ENCODE measurements at places on chromosomes 7 and 10. TPM values are rescaled to one million over a fixed set of nuclear protein-coding genes. Genes with fewer than 3 reads are reported as not detected.
A peak's percentile ranks its signal among the peaks of the same experiment; 100 is the strongest.

DNA sequence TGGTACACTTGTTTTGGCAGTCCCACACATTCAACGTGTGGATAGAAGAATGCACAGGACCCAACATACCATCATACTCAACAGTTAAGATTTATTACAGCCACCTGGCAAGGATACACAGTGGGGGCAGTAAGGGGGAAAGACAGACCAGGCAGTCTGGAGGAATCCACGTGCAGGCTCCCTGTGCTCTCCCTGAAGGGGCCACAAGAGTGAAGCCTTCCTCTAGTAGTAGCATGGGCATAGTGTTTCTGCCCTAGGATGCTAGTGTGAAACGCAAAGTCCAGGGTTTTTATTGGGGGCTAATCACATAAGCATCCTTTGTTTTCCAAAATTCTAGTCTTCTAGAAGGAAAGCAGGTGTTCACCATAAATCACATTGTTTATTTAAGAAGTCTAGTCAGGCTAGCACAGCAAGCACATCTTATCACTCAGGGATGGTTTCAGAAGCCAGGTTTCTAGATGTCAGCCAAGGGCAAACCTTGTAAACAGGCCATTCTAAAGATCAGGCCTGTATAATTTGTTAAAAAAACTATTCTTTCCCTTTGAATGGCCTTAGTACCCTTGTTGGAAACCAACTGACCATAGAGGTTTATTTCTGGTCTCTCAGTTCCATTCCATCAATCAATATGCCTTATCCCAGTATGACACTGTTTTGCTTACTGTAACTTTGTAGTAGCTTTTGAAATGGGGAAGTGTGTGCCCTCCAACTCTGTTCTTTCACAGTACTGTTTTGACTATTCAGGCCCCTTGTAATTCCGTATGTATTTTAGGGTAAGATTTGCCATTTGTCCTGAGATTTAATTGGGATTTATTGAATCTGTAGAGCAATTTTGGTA lies 12.4 kb upstream of the TFAM start:
- DNase-seq: no peak

AKR1C2 gene
- 6.5 TPM for total RNA-seq

GAD2 gene
- total RNA-seq: not detected

DNA sequence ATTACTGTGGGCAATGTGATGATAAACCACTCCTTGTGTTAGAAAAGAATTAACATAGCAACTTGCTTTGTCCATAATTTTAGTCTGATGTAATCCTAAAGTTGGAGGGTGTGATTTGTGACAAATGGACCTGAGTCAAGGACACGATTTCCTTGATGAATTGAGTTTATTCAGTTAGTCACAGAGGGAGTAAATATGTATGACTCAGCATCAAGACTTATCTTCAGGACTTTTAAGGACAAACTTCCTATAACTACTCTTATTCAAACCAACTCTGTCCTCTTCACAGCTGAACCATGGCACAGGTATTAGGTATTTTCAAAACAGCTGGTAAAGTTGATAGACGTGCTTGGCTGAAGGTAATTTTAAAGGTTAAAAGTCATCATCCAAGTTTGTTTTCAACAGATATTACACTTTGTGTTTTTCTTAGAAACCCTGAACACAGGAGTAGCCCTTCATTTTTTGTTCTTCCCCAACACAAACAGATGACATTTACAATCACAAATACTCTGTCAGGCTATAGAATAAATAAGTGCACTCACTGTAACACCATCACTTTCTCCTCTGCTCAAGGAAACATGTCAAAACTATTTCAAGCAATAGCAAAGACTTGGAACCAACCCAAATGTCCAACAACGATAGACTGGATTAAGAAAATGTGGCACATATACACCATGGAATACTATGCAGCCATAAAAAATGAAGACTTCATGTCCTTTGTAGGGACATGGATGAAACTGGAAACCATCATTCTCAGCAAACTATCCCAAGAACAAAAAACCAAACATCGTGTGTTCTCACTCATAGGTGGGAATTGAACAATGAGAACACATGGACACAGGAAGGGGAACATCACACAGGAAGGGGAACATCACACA lies 54.5 kb downstream of the COA1 start:
- peak; percentile 100 for DNase-seq

COX15 gene
- 35.6 TPM for total RNA-seq

- no peak for DNase-seq
These were observed 208.0 kb upstream of the FERD3L start for GRCh38 chr7:19353180-19353579.

- DNase-seq: no peak
These were observed 20.5 kb downstream of the TAS2R40 start for GRCh38 chr7:143242306-143242705.

DNA sequence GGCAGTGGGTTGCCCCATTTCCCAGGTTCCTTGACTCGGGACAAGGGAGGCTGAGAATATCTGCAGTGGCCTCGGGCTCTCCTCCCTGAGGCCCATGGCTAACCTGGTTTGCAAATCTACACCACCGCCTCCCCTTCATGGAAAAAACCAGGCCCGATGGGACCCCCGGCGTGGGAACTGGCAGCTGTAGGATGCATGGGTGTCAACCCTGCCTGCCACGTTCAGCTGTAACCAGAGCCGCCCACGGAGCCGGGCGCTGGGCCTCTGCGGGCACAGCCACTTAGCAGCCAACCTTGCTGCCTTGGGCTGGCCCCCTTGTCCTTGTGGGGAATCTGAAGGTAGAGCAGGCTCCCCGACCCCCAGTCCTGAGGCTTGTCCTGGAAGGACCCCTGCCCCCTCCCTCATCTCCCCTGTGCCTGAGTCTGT lies 1.6 kb downstream of the PWWP2B start:
- no peak for DNase-seq

GNG11 gene
- 26.0 TPM for total RNA-seq

LIPN gene
- not detected for total RNA-seq

DNA sequence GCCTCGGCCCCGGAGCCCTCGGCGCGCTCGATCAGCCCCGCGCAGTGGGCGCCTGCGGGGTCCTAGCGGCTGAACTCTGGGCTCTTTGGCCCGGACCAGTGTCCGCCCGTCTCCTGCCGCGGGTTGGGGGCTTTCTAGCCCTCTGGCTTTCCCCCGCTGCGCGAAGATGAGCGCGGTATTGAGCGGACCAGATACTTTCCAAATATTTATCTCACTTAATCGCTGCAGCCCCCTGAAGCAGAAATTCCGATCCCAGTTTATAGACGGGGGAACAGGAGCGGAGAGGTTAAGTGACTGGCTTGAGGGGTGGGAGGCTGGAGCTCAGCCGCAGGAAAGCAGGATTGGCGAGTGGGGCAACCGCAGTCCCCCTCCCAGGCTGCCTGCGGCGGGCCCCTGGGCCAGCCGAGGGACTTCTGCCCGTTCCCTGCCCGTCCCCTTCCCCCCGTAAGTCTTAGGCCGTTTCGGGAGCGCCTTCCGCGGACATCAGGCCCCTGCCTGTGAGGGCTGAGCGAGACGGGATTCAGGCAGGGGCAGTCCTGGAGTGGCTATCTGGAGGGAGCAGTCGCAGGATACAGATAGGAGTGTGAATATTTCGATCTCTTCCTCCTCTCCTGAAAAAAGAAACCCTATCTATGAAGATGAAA lies 565 bp downstream of the STRIP2 start:
- DNase-seq: no peak

CALHM1 gene
- total RNA-seq: not detected

- DNase-seq: peak; percentile 78
These were observed 51.9 kb upstream of the CAPZA2 start for GRCh38 chr7:116810267-116811116.

DNA sequence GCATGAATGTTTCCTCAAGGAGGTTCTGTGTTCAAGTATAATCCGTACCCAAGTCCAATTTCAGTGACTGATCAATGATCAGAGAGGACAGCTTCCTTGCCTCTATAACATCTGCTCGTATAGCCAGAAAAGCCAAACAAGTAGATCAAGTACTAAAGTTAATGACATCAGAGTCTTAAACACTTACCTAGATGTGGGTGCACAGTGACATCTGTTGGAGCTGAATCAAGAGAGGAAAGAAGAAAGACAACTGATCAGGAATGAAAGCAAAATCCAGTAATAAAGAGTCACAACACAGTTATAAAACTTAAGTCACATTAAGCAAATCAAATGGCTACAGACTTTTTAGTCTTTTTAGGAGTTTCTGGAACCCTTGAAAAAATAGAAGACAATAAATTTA lies 236.5 kb downstream of the RELN start:
- DNase-seq: peak; percentile 22

DNA sequence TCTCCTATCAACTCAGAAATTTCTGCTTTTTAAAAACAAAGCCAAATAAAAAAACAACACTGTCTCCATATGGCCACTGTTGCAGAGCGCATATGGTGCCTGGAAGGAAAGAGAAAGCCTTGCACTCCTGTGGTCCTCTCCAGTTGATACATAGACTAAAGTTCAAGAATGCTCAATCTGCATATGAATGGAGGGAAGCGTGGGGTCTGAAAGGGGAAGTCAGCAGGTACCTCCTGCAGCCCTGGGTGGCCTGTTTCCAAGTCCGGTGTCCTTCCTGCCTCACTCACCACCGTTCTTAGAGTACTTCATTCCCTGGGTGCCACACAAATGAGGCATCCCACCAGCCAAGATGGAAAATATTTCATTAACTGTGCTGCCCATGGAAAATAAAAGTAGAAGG lies 138.3 kb upstream of the PALS2 start:
- DNase-seq: no peak

DNA sequence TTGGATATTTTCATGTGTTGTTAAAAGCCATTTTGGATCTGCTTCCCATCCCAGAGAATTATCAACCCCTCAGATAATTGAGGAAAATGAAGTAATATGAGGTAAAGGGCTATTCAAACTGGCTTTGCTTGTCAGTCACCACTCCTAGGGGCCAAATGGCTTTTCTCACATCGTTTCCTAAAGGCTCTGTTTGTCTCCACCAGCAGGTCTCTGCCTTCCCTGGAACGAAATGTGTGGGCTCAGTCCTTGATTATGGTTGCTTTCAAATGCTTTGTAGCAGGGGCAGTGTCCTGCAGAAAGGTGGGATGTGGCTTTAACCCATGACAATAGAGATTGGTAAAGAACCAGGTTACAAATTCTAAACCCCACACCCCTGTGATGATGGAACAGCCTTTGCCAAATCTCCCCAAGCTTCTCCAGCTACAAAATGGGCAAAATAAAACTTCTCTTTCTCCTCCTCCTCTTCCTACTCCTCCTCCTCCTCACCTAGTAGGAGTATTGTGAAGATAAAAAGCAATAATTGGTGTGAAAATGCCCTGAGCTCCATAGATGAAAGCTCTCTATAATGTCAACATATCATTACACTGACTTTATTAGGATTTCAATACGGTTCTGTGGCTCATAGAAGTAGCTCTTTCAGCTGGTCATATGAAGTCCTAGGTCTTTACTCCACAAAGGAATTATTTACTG lies 127.6 kb downstream of the CHN2 start:
- no peak for DNase-seq

FOXI2 gene
- not detected for total RNA-seq

Data from renal cortical epithelial cell (primary cell).